ENCODE measurements at places on chromosomes 3 and 15.
A peak's percentile ranks its signal among the peaks of the same experiment; 100 is the strongest.

DNA sequence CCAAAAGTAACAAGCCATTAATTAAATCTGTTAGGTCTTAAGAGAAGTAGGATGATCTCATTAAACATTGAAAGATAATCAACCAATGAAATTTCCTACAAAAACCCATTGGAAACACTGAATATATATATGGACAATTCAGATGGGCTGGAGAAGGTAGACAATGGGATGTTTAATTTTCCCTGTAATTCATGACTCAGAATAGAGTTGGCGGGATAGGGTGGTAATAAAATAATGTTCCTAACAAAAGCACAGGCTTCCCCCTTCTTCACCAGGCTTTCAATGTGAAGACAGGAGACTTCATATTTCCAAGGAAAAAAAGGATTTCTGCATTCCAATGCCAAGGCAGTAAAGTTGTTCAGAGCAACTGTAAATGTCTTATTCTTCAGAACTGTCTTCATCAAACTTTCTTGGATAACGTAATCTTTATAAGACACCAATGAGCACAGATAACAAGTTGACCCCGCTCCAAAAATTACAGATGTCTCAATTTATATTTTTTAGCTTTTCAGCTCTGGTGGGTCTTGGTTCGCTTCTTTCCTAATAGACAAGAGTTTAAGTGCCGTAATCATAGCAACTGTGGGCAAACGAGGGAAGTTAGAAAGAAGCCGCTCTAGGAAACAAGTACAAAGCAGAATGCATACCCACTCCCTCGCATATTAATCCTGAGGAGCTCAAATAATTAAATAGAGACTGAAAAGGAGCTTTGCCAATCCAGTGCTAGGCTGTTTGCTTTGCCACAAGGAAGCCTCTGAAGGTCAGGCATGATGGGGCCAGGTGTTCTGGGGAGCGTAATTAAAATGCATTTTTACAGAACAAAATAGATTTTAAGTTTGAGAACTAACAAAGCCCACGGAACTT, 377.0 kb downstream of the FOXP1 start:
- no peak for DNase-seq

DNA sequence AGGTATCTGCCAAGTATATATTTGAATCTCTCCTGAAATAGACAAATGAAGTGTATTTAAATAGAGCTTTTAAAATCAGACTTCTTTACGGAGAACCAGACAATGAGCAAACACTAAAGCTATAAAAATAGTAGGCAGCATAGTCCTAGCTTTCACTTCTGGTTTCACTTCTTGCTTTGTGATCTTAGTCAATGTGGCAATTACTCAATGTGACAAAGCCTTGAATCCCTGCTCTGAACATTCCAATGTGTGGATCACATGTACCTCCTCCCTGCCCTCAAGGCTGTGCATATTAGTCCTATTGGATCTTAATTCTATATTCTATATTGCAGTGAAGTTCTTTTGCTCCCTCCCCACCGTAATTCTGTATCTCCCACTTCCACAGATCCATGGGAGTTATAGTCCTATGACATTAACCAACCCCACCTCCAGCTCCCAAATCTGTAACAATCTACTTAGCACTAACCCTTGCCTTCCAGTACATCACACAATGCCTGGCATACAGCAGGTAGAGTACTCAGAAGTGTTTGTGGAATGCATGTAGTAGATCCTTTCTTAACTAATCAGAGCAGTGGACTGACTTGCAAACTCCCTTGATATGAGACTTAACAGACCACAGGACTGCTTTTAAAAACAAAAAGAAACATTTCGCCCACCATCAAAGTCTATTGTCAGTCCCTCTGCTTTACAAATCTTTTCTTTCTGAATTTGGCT, 24.3 kb upstream of the CP start:
- DNase-seq = no peak

- DNase-seq = no peak
Measured at GRCh38 chr3:32989171-32989570, 37.7 kb downstream of the CCR4 start.

DNA sequence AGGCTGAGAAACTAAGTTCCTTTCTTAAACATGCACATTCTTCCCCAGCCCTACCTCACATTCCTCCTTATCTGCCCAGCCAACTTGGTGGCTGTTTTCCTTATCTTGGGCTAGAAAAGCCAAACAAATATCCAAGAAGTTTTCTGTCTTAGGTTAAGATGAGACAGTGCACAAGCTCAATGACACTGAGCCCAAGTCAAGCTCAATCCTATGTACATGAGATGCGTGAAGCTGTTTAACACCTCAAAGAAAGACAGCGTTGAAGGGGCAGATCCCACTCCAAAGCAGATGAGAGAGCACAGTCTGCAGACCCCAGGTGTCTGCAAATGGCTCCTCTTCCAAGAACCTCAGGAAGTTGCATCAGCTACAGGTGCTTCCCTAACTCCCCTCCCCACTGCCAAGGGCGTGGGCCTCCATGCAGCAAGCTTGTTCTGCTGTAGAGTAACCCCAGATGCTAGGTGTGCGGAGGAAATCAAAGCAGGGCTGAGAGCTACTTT, 16.6 kb downstream of the LRRC2 start:
- DNase-seq = no peak

DNA sequence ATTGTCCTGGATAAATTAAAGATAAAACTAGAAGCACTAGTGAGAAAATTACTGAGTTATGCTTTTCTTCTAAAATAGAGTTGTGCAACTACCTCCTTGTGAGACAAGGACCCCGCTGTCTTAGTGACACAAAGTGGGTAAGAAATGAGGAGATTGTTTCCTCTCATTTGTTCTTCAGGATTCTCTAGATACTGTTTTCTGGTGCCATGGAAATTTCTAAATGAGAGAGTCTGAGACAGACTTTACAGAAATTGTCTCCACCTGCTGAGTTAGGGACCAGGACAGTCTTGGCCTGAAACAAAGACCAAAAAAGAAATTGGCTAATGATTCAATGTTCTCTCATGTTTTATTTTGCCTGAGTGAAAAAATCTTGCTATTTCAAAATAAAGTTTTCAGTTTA, 427.5 kb downstream of the TUSC7 start:
- no peak for DNase-seq

DNA sequence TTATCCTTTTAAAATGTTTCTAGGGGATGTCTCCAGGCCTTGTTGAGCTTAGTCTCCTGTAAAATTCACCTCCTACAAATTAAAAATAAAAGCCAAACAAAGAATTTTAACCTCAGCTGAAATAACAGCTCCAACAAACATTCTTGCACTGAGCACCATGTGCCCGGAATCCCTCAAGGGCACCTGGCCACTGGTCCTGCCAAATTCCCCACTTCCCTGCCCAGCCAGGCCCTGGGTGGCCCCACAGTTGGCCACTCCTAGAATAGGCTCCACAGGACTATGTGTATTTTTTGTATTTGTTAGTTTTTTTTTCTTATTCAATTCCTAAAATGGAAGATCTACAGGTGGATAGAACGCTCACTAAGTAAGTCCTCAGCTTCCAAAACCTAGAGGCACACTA, 33.1 kb upstream of the PLA2G4E start:
- DNase-seq = no peak

DNA sequence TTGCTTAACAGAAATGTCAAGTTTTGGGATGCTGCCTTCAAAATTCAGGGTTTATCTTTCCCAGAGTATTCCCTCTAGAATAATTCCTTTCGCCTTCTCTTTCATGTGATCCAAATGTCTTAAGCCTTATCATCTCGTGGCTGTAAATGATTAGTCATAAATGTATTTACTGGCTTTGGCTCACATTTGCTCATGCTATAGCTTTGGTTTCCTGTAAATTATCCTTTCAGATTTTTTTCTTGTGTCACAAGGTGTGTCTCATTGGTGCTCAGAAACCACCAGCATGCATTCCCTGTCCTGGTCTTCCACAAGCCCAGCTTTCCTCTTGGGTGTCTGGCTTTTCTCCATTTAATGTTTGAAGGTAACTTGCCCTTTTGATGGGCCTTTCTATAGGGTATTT, 692.7 kb upstream of the ALCAM start:
- no peak for DNase-seq

- peak; percentile 51 for DNase-seq
Measured at GRCh38 chr3:157159037-157159761, 748 bp downstream of the CCNL1 start.

- DNase-seq = no peak
Measured at GRCh38 chr15:59751552-59752413, 62.7 kb upstream of the BNIP2 start.

- no peak for DNase-seq
Measured at GRCh38 chr3:23240171-23240785, 37.2 kb downstream of the UBE2E2 start.

GRCh38 chr3:126031981-126032471, 51.9 kb downstream of the SLC41A3 start:
- no peak for DNase-seq

DNA sequence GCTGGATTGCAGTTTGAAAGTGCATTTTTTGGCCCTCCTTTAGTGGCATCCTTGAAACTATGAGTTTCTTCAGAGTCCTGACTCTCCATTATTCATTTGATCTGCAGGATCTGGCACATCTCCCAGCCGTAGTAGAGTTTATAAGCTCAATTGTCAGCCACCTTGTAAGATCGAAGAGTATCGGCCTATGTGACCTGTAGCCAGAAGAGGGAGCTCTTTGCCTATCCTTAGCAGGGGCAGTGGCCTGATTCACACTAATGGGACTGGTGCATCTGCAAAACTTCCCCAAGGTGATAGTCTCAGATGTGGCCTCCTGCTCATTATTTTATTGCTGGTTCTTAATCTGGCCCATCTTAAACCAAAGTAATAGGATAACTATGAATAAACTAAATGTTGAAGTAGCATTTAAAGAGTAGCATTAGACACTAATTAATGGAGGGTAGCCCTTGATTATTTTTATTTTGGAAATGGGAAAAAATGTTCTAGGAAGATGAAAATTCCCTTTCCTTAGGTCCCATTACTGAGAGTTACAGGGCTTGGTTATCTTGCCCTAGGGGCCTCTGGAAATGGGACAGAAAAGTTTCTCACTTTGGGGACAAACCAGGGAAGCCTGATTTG, 21.2 kb downstream of the GCSAM start:
- peak; percentile 50 for DNase-seq

GRCh38 chr3:129045675-129046036, 14.9 kb upstream of the GP9 start:
- DNase-seq = no peak

DNA sequence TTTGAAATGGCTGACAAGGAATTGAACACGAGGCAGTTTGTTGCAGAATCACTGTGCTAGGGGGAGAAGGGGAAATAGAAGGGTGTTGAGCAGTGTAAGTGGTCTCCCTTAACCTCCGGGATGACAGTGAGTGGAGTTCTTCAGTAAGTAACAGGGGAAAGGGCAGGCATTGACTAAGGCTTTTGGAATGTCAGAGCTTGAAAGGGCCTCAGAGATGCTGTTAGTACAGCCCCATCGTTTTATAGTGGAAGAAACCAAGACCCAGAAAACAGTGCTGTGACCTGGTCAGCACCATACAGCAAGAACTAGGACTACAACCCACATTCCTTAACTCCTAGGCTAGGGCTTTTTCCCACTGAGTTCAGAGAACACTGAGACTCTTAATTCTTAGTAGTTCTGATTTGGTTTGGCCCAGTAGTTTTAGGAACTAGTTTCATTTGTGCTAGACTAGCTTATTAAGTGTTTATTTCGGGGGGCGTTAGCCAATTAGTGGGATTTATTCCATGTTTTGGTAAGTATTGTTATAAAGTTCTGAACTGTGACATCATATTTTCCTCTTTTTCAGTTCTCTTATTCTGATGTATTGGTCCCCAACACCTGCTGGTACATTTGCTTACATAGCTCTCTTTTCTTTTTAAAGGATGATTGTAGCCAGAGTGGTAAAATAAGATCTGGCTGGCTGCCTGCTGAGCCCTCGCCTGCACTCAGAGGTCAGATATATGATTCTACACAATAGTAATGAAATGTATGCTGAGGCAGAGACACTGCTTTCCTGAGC, 34.2 kb downstream of the RAB11A start:
- DNase-seq = no peak

- no peak for DNase-seq
Measured at GRCh38 chr3:16825617-16826204, 59.0 kb upstream of the PLCL2 start.

GRCh38 chr3:29697989-29698388, 417.1 kb downstream of the RBMS3 start:
- DNase-seq = no peak

- DNase-seq = no peak
Measured at GRCh38 chr15:68819495-68820294, 1.0 kb downstream of the ANP32A start.

GRCh38 chr15:91783008-91783407, 70.5 kb upstream of the SLCO3A1 start:
- no peak for DNase-seq

- DNase-seq = no peak
Measured at GRCh38 chr3:7166460-7166859, 305.5 kb downstream of the GRM7 start.

DNA sequence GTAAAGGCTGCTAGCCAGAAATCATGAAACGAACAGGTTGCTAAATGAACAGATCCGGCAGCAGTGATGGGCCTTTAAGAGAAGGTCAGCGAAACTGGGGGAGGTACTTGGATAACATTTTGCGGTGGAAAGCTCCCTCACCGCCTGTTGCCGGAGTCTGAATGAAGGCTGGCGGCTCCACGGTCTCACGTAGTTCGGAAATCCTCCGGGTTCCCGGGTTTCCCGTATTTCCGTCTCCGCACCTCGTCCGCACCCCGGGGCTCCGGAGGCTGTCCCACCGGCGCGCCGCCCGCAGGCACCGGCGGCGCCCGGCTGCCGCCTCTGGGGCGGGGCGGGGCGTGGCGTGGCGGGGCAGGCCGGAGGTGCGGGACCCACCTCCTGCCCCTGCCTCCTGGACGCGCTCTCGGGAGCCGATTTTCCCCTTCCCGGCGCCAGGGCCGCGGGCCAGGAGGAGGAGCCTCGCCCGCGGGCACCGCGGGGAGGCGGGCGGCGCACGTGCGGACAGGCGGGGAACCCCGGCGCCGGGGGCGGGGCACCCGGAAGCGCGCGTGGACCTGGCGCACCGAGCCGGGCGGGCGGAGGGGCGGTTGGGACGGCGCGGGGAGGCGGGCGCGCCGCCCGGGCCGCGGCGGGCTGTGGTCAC, at the start of gene ZDHHC23:
Gene ZDHHC23, plus strand, starts transcription at position 642 of the 643 bp plus-strand sequence. CDS start 790 bp downstream, outside the sequence.
- peak; percentile 38 for DNase-seq

DNA sequence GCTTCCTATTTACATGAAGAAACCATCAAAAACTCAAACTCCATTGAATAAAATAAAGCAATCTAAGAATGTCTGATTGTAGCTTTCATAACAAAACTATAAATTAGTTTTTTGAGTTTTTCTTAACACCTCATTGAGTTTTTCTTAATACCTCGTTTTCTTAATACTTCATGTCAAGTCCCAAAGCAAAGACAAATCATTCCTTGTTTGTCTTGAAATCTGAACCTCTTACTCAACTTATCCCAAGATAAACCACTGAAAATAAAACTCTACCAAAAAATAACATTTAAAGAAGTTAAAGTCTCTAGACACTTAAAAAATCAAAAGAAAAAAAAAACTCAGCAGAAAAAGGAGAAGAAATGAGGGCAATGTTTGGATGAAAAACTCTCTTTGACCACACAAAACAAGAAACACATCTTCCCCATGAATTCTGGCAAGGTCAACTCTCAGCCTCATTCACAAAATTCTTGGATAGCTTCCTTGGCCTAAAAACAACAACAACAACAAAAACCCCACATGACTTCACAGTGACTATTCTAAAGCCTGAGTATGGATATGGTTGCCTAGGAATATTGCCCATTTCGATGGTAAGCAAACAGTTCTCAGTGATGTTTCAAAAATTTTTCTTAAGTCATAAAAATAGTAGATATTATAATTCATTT, 38.2 kb downstream of the TMCC1 start:
- DNase-seq = no peak

- DNase-seq = no peak
Measured at GRCh38 chr3:37689645-37690356, 171.9 kb upstream of the CTDSPL start.

All from activated CD8-positive, alpha-beta memory T cell treated with anti-CD3 and anti-CD28 coated beads for 4 hours (primary cell).